ENCODE measurements at places on chromosomes 7 and 10. TPM values are rescaled to one million over a fixed set of nuclear protein-coding genes. Genes with fewer than 3 reads are reported as not detected.

GRCh38 chr10:131212763-131213325 is 98.7 kb downstream of the TCERG1L start:
- no peak for DNase-seq

- no peak for DNase-seq
Observed at GRCh38 chr7:55078465-55079372, 59.9 kb downstream of the EGFR start.

- peak; percentile 41 for DNase-seq
Observed at GRCh38 chr7:8190119-8190895, 71.7 kb downstream of the ICA1 start.

DNA sequence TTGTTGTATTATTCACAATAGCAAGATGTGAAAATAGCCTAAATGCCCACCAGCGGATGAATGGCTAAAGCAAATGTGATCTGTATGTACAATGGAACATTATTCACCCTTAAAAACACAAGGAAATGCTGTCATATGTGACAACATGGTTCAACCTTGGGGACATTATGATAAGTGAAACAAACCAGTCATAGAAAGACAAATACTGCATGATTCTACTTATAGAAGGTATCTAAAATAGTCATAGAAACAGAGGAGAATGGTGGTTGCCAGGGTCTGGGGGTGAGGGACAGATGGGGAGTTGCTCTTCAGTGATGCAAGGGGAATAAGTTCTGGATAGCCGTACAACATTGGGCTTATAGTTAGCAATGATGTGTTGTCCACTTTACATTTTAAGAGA is 58.4 kb downstream of the NRF1 start:
- no peak for DNase-seq

FAM200A gene
- 4.6 TPM for total RNA-seq

TFR2 gene
- 0.17 TPM for total RNA-seq

- no peak for DNase-seq
Observed at GRCh38 chr10:80461208-80462183, 7.4 kb downstream of the TSPAN14 start.

GRCh38 chr7:50660040-50660829 is 95.0 kb upstream of the DDC start:
- DNase-seq, result no peak

WDR86 gene
- not detected for total RNA-seq

WDR11 gene
- 57.8 TPM for total RNA-seq

- no peak for DNase-seq
Observed at GRCh38 chr10:28105561-28105960, 106.7 kb upstream of the ODAD2 start.

DNA sequence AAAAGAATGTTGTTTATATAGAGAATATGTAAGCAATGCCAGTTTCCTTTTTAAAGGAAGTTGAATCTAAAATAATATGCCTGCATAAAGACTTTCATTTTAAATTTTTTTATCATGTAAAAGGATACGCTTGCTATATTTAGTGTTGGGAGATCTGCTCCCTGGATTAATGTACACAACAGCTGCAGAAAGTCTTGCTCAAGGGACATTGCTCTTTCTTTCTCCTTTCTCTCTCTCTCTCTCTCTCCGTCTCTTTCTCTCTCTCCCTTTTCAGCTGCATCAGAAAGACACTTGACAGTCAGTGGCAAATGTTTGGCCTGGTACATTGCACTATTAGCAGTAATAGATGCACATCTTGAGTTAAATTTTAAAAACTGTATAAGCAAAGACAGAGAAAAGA is 739 bp downstream of the MYPN start:
- DNase-seq, result no peak

ADIRF gene
- 57.0 TPM for total RNA-seq
